Astrocyte (in vitro differentiated cells and primary cell): ENCODE measurements at places on chromosomes 7 and 10.

DNA sequence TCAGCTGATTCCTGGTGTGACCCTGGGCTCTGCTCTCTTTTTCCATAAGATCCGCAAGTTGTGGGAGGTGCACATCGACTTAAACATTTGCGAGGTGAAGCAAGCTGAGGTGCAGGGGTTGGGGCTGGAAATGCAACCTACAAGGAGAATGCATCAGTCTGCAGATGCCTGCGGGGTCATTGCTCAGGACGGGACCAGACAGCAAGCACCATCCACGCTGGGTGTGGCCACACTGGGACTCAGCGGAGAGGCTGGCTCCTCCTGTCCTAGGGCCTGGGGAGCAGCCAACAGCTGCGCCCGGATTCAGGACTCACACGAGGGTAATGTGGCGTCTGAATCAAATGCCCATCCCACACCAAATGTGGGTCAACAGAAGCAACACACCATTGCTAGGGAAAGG is 33.8 kb downstream of the STK32C start:
- DNase-seq = no peak

GRCh38 chr7:116021237-116021636 is 9.3 kb downstream of the TFEC start:
- no peak for DNase-seq

- no peak for DNase-seq
These were observed 154.6 kb upstream of the ETV1 start for GRCh38 chr7:14144109-14144508.

GRCh38 chr10:16809074-16809718 is 8.0 kb downstream of the RSU1 start:
- DNase-seq = no peak

- no peak for DNase-seq
These were observed 8.6 kb upstream of the GATA3 start for GRCh38 chr10:8045726-8046494.

DNA sequence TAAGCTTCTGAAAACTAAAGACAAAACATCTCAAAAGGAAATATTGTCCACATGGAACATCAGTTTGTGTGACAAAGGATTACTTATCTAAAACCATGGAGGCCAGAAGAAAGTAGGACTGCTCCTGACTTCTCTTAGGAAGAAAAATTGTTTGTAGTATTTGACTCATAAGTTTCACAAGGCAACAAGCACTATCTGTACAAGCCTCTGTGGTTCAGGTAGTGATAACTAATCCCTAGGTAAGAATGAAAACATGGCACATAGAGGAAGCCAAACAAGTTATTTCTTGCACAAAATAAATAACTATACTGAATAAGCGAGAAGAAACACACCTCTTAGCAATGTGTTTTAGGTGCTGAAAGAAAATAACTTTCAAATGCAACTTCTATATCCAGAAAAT is 30.3 kb downstream of the TFPI2 start:
- DNase-seq = no peak

DNA sequence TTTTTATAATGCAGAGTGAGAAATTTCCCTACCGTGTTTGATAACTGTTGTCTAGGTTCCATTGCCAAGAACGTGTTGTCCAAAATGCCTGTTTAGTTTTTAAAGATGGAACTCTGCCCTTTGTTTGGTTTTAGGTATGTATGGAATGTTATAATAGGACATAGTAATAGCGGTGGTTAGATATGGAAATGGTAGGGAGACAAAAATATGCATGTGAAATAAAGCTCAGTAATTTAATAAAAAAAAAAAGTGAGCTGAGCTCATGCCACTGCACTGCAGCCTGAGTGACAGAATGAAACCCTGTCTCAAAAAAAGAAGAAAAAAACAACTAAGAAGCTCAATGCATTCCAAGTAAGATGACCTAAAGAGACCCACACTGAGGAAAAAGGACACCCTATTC is 72.9 kb downstream of the ZNF783 start:
- DNase-seq = peak; percentile 10

- peak; percentile 40 for DNase-seq
These were observed 47.7 kb upstream of the TRIM8 start for GRCh38 chr10:102596506-102596971.

DNA sequence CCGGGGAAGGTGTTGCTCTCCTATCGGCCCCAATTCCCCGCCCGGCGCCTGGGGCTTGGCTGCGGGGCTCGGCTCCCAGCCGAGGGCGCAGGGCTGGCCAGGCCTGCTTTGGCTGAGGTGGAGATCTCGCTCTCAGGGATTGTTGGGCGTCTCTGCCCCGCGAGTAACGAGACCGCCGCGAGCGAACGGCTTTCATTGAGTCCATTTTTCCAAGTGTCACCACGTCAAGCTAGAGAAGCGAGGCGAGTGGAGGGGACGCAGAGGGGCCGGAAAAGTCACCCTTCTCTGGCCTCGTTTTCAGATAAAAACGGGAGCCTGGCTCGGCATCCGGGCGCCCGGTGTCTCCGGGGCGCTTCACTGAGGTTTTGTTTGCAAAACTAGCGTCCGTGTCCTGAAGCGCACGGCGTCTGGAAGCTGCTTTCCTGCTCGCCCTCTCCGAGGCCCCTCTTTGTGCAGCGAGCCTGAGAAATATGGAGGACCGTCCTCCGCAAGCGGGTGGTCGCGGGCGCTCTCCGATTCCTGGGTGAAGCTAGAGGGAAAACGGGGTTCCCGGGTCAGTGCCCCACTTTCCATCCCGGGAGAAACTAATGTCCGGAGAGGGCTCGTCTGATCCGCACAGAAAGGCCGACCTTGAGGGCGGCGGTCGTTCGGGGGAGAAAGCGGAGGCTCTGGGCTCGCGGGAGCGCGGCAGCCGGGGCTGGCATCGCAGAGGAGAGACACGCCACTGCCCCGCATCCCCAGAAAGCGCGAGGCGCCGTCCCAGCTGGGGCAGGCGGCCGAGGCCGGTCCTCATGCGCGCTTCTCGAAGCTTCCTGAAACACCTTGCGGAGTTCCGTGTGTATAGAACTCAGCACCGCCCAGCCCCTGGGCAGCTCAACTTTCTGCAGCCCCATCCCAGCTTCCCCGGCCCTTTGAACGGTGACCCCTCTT is 3.5 kb upstream of the EN2 start:
- no peak for DNase-seq

DNA sequence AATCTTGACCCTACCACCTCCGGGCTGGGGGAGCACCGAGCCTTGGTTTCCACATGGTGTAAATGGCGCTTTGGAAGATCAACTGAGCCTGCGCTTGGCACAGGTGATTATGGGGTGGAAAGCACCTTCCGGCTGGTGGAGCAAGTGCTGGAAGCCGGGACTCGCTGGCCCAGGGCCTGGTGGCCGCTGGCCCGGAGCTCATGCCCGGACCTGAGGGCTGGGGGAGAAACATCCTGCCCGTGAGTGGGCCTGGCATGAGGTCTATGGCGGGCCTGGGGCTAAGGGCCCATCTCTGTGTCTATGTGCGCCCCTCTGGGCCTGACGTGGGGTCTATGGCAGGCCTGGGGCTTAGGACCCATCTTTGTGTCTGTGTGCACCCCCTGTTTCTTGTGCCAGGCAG is 14.2 kb upstream of the LFNG start:
- no peak for DNase-seq

GRCh38 chr10:128275388-128276177 is 149.4 kb upstream of the MKI67 start:
- DNase-seq = no peak

DNA sequence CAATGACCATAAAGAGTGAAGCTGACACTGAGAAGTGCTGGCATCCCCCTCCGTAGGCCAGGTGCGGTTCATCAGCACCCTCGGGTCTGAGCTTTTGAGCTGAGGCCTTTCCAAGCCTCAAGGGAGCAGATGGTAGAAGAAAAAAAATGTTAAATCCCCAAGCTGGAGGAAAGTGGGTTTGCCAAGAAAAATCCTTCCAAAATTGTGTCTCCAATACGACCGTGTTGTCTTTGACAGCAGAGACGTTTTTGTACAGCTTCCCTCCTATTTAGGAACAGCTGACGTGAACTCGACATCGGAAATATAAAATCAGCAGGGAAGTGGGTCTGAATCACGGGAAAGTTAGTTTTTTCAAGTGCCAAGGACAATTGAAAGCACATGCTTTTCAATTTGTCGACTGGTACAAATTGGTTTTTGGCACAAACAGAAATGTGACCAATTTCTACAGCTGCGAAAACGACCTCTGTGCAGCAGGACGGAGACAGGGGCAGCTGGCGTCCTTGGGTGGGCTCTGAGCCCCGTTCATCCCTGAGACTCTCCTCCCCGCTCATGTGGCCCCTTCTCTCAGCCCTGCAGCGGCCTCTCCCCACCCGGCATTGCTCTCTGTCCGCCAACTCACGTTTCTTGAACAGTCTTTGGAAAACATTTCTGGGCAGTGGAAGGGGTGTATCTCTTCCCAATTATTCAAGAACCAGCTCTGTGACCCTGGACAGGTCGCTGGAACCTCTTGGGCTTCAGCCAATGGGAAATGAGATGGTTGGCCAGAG is 89.9 kb downstream of the PAXIP1 start:
- DNase-seq = no peak

DNA sequence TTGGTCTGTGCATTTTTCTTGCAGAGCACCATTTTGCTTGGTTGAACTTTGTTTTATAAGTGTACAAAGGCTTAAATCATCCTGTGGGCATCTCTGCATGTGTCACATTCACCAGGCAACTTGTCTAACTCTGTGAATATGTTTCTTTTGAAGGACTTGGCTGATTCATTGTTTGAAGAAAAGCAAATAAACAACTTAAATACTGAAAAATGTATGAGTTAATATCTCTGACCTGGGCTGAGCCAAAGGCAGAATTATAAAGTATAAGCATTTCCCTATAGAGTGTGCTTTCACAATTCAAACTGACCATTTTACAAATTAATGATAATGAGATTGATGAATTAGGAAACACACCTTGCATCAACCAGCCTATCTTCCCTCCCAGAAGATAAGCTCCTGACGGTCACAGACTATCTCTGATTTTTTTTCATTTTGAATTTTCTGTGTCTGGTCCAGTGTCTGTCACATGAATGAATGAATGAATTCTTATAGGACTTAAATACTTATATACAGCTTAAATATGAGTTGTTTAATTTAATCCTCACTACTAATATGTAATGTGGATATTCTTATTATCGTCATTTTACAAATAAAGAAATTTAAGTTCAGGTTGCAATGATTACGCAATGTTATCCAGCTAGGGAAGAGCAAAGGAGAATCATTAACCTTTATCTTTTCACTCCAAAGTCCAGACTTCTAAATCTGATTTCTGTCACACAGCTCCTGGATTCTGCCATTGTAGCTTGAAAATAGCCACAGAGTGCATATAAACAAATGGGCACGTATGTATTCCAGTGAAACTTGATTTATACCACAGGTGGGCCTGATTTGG is 182.0 kb upstream of the PHYHIPL start:
- no peak for DNase-seq

GRCh38 chr7:16785846-16786245 is 19.0 kb downstream of the AGR2 start:
- no peak for DNase-seq

DNA sequence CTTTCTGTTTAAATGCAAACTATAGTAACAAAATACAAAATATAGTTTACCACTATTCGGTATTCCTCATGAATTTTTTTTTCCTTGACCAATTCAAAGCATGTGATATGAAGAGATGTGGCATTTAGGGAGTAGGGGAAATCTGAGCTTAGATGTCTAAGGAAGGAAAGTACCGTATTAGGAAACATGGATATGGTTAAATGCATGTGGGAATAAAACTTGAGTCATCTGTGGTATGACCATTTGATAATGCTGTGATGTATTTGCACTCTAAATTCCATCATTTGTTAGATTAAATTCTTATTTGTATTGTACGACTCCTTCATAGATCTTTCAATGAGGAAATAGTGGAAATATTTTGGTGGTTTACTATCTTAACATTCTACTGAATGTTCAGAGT is 19.7 kb downstream of the AHR start:
- DNase-seq = peak; percentile 95

DNA sequence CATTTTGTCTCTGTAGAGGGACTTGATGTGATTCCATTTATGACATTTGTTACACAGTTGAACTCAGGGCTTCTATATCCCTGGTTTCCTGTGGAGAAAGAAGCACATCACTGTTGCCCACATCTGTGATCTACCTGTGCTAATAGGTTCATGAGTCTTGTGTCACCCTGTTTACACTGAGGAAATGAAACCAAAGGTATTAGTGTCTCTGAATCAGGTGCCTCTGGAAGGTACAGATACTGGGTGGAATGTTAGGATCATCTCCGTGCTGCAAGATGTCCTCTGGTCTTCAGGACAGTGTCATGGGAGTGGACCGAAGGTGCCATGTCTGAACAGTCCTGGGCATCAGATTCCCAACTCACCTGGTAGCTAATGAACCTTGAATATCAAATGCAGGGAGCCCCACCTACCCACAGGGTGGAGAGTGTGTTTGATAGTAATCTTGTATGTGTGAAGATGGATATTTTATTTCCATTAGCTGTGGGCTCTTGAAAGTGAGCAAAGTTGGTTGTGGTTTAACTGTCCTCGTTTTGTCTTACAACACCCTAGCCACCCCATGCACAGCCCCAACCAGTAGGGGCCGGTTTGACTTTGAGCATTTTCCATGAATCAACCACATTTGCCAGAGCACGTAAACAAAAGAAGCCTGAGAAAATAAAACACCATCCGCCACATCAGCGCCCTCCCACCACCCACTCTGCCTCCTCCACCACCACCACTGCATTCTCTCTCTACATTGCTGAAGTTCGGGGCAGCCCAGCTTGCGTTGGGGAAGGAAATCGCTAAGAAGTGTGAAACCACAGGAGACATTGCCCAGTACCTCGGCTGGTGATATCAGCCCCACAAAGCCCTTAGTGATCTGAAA is 40.7 kb downstream of the TARP start:
- peak; percentile 71 for DNase-seq

DNA sequence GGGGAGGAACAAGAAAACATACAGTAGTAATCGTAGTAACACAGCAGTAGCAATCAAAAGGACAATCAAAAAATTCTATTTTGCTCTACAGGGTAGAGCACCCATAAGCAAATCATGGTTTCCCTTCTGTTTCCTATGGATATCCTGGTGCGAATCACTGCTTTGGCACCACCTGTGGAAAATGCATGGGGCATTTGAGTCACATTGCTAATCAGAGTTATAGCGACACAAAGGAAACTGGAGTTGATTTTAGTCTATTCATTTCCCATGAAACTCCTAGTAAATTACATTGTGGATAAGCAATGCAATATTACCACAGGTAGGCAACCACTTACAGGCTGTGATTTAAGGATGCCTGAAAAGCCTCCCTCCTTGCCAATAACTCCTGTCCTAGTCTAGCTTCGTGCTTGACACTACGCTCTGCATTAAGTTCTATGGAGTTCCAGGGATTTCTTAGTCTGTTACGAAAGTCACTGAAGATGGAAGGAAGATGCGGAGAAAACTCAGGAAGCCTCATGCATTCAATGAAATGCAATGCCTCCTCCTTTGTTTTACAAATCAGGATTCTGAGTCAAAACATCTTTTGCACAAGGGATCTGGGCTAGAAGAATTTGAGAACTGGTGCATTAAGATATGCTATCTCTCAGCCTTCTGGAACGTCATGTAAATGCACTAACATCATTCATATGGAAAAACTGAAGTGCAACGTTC is 188.4 kb downstream of the DGKI start:
- no peak for DNase-seq

GRCh38 chr7:79300573-79300972 is 152.9 kb downstream of the MAGI2 start:
- no peak for DNase-seq
